ENCODE measurements at places on chromosomes 13 and 19. TPM values are rescaled to one million over a fixed set of nuclear protein-coding genes. Genes with fewer than 3 reads are reported as not detected.

The GPR12 gene
- 0.30 TPM for total RNA-seq

The CEP89 gene
- total RNA-seq = 16.6 TPM

The RFPL4AL1 gene
- not detected for total RNA-seq

The RGL3 gene
- total RNA-seq = 32.7 TPM

The IER2 gene
- 116 TPM for total RNA-seq

The PIBF1 gene
- total RNA-seq = 12.3 TPM

The GRIN3B gene
- total RNA-seq = not detected

The OVOL3 gene
- not detected for total RNA-seq

The COX7A1 gene
- 17.1 TPM for total RNA-seq

The TDRD3 gene
- 21.0 TPM for total RNA-seq

The BEST2 gene
- total RNA-seq = 12.1 TPM

The GGN gene
- total RNA-seq = 0.37 TPM

The ZNF417 gene
- total RNA-seq = 17.5 TPM

The ZNF416 gene
- total RNA-seq = 3.5 TPM

The AP3D1 gene
- 137 TPM for total RNA-seq

The SYMPK gene
- 101 TPM for total RNA-seq

The GPR180 gene
- 5.9 TPM for total RNA-seq

The GSX1 gene
- not detected for total RNA-seq

The ZNF470 gene
- total RNA-seq = 1.8 TPM

The ZSCAN4 gene
- not detected for total RNA-seq

The SLC1A6 gene
- total RNA-seq = not detected

The STOML3 gene
- not detected for total RNA-seq

The KLF12 gene
- 5.1 TPM for total RNA-seq

The DCT gene
- 0.11 TPM for total RNA-seq

The VSIG10L gene
- 1.1 TPM for total RNA-seq

The CEACAM16 gene
- 0.52 TPM for total RNA-seq

The PSPN gene
- total RNA-seq = 6.0 TPM

The PPM1N gene
- 1.7 TPM for total RNA-seq

The KLHL1 gene
- total RNA-seq = not detected

The CABP5 gene
- total RNA-seq = not detected

The LPAR2 gene
- 22.6 TPM for total RNA-seq

The GFY gene
- not detected for total RNA-seq

The NRTN gene
- 1.8 TPM for total RNA-seq

The PRODH2 gene
- total RNA-seq = not detected

The KLK3 gene
- 2.4 TPM for total RNA-seq

The FKBP8 gene
- total RNA-seq = 190 TPM

The ENOX1 gene
- 0.22 TPM for total RNA-seq

The FKRP gene
- total RNA-seq = 10.4 TPM

The CPT1C gene
- total RNA-seq = 1.2 TPM

The COL4A1 gene
- 97.0 TPM for total RNA-seq

The DACT3 gene
- 5.3 TPM for total RNA-seq

The LMO7 gene
- 118 TPM for total RNA-seq

The DCLK1 gene
- total RNA-seq = 1.5 TPM

The CEBPA gene
- total RNA-seq = 76.4 TPM

The ZNF738 gene
- 8.7 TPM for total RNA-seq

The KLK4 gene
- 2.0 TPM for total RNA-seq

The NFIX gene
- total RNA-seq = 73.8 TPM

The PTH2 gene
- total RNA-seq = not detected

The PRSS57 gene
- total RNA-seq = not detected

The TMEM86B gene
- total RNA-seq = 2.1 TPM

The THSD1 gene
- total RNA-seq = 0.79 TPM

The S1PR2 gene
- total RNA-seq = 5.2 TPM
